ENCODE measurements at places on chromosomes 1 and 21.
A peak's percentile ranks its signal among the peaks of the same experiment; 100 is the strongest.

DNA sequence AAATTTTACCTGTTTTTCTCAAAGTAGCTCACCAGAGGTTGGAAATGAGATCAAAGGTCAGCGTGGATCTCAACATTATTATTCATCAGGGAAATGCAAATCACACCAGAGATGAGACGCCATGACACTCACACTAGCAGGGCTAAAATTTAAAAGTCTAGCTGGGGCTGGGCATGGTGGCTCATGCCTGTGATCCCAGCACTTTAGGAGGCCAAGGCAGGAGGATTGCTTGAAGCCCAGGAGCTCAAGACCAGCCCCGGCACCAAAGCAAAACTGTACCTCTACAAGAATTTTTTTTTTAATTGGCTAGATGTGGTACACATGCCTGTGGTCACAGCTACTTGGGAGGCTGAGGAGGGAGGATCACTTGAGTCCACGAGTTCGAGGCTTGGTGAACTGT is 41.4 kb upstream of the PCBP3 start:
- no peak for DNase-seq

DNA sequence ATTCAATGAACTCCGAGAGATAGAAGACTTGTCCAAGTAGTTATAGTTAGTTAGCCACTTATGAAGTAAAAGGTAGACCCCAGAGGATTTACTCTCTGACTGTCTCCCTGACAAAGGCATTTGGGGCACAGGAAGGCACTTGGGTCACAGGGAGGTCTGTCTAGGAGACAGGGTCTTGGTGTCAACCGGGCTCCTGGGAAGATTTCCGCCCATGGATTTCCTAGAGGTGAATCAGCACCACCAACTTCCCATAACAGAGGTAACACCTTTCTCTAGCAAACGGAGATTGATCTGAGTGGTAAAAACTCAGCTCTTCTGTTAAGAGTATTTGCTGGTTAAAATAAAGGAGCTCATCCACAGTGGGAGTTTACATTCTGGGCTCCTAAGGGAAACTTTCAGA is 16.4 kb downstream of the CCN1 start:
- no peak for DNase-seq

- no peak for DNase-seq
Observed at GRCh38 chr1:66278260-66279021, 255.5 kb upstream of the SGIP1 start.

GRCh38 chr1:201408176-201408833 is 9.2 kb upstream of the LAD1 start:
- peak; percentile 83 for DNase-seq

- DNase-seq: no peak
Observed at GRCh38 chr1:63321066-63321784, 1.1 kb upstream of the FOXD3 start.

GRCh38 chr1:20318971-20319370 is 28.3 kb downstream of the VWA5B1 start:
- no peak for DNase-seq

DNA sequence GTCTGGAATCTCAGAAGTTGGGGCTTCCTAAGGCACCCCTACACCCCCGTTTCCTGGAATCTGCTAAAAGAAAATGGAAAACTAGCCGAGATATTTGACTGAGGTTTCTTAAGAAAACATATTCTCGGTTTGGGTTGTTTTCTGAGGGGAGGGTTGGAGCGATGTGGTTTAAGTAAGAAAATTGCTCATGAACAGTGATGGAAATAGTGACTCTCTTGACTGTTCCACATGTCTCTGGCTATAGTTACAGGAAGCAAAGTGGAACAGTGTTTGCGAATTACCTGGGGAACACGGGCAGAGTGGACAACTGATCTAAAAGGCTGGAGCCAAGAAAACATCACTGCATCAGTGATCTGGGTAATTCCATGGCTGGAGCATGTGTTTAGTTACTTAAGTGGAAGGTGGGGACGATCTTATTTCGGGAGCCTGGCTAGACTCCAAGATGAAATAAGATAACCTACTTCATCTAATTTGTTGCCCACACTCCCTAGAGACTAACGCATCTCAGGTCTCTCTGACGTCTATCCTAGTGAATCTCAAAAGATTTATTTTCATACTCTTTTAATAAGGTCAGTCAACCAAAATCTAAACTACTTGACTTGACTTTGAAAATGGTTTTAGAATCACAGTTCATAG is 92.4 kb downstream of the KCNJ15 start:
- no peak for DNase-seq

- no peak for DNase-seq
Observed at GRCh38 chr1:51241119-51241518, 5.0 kb downstream of the RNF11 start.

DNA sequence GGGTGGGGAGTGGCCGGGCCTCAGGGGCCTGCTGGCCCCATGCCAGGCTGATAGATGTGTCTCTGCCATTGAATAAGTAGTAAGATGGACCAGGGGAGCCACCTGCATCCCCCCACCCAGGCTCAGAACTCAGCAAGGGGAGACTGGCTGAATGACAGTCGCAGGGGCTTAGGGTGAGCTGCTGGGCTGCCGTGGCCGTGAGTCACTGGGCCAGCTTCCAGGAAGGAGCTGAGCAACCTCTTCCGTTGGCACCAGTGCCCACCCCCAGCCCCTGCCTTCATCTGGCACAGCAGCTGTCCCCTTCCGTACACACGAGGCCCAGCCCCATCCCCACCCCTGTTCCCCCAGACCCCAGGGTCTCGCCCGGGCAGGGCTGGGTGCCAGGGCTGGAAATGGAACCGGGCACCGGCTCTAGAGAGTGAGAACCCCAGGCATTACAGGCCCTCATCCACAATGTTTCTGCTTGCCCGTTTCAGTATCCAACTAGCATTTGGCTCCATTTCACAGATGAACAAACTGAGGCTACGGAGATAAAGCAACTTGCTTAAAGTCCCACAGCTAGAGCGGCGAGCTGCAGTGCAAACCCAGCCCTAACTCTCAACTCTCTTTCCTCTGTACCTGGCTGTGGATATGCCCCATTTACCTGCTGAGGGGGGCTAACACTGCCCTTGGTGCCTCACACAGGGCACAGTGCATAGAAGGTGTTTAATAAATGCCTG is 10.2 kb downstream of the WNT4 start:
- no peak for DNase-seq

GRCh38 chr1:225318706-225319575 is 108.9 kb downstream of the LBR start:
- no peak for DNase-seq

DNA sequence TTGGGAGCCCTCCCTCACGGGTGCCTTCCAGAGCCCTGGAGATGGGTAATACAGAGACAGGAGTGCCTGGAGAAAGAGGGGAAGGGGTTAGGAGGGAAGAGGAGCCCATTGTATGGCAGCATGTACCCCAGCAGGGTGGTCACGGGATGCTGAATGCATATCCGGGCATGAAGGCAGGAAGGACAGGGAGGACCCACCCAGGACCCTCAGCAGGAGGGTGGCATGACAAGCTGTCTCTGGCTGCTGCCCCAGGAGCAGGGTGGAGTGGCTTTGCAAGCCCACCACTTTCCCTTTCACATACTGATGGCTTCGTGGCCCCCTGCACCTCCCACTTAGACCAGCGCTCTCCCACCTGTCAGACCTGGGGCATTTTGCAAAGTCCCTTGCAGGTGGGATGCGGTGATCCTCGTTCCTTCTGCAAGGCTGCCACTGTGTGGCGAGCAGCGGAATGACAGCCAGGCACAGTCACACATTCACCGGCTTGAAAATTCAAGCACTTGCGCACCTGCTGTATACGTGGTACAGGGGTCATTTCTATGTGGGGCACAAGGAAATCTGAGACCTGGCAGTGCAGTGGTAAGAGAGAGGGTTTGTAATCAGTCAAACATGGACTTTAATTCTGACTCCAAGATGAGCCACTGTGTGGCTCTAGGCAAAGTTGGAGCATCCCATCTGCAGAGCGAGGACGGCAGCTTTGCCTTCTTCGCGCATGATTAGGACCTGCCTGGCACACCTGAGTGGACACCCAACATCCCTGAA is 53.2 kb upstream of the TMEM51 start:
- no peak for DNase-seq

DNA sequence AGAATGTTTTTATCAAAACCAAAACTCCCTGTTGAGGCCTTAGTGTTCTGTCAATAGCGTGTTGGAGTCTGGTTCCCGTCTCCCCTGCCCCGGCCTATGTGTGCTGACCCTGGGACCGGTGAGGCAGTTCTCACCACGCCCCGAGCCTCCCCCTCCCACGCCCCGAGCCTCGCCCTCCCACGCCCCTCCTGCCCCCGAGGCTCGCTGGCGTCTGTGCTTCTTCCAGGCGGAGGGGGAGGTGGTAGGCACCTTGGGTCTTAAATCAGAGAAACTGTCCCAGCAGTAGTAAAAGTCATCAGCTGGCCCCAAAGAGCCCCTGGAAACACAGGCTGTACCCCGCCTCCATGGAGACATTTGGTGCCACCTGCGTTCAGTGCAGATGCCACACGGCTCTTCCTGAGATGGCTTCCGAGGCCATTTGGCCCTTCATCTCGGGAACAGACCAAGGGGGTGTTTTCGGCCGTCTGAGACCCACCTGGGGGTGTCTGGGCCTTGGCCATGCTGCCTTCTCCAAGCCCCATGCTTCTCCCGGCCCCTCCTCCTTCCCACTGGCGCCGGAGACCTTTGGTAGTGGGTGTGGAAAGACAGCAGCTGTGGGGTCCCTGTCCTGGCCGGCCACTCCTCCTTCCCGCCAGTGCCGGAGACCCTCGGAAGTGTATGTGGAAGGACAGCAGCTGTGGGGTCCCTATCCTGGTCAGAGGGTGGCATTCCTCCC is 44.7 kb downstream of the SKI start:
- DNase-seq: peak; percentile 48

DNA sequence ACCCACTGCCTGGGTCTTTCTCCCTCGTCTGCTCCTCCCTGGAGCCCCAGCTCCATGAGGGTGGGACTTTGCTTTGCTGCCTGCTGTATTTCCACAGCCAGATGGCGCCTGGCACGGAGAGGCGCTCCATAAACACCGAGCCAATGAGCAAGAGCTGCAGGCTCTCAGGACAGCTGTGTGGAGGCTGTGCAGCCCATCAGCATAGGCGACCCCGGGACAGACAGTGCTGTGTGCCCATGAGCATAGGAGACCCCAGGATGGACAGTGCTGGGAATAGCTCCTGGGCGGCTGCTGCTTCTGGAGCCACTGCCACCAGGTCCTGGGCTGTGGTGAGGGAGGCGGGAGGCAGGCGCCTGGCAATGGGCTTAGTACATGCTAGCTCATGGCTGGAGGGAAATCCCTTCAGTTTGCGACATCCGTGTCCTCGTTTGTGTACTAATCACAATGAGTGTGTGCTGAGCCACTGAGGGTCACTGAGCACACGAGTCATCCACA is 29.2 kb downstream of the CEP104 start:
- DNase-seq: no peak

DNA sequence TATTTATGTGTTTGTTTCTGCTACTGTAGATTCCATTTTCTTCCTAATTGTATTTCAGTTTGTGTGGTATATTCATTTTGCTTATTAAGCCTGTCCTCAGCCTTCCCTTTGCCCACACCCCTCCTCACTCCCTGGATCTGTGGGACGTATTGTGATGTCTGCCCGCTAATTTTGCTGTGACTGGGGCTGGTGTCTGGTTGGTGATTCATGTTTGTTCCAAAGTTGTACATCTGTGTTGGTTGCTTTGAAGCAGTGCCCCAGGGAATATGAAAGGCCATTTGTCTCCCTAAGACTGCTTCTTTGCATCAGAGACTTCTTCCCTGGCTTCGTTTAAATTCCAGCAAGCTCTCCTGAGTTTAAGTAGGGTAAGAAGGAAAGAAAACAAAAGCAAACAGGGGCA is 289.5 kb upstream of the SGIP1 start:
- no peak for DNase-seq

DNA sequence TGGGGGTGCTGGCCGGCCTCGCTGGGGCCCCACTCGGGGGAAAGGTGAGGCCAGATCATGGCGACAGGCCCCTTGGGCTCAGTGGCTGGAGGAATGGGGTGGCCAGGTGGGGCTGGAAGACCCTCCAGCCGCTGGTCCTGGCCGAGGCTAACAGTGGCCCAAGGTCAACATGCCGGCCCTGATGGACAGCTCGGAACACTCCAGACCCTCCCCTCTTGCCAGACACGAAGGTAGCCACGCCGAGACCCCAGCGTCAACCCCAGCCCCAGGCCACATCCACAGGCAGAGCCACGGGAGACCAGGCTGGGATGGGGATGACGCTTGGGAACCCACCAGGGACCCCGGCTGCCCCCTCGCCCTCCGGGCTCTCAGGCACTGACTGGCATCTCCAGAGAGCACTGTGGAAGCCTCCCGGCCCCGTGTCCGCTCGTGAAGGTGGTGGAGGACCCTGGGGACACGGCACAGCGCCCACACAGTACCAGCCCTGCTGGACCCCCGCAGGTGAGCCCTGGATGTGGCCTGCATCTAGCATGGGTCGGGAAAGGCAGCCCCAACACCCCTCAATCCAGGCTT is 905 bp upstream of the C1QTNF12 start:
- DNase-seq: no peak

DNA sequence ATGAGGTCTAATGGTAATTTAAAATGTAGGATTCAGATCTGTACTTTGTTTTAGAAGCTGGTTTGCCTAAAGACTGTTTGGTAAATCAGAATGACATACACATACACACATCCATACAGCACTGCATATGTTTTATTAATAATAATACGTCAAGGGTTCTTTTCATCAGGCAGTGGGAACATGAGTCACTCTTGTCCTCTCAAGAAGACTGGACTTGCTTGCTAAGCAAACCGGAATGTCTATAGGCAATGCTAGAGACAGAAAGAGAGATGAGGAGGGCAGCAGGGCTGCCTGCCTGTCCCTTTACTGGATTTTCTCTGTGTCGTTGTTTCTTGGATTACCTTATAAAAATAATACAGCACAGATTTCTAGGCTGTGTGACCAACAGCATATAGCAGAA is 119.1 kb upstream of the GALNT2 start:
- no peak for DNase-seq

DNA sequence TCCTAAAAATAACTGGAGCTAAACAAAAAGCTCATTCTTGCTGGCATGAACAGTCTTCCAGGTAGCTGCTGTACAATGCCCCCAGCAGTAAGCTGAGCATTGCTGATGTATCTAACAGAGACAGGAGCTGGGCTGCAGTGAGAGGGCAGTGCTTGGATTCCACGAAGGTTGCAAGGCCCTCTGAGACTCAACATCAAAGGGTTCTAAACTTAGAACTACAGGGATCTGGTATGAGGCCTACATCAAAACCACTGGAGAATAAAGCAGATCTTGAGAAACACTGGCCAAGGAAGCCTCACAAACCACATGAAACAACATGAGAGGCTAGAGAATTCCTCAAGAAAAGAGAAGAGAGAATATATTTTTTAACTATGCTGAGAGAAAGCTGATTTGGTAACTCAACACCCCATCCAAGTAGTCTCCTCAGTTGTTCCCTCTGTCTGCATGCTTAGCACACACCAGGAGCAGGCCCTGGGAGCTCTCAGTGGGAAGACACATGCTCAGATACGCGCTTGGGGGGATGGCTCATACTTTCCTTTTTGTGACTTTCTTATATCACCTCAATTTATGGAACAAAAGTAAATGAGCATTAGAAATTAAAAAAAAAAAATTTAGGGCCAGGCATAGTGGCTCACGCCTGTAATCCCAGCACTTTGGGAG is 27.7 kb downstream of the DSTYK start:
- DNase-seq: no peak

GRCh38 chr1:29335573-29335972 is 99.3 kb downstream of the PTPRU start:
- no peak for DNase-seq

GRCh38 chr1:46735708-46736324 is 16.9 kb upstream of the EFCAB14 start:
- DNase-seq: no peak

All from Right ventricle myocardium inferior (tissue), 1 donor.